ENCODE measurements at places on chromosomes 4 and X. TPM values are rescaled to one million over a fixed set of nuclear protein-coding genes. Genes with fewer than 3 reads are reported as not detected.

TLR2 gene
- polyA plus RNA-seq: 2.3 TPM

HTR2C gene
- not detected for polyA plus RNA-seq

PPP1R2C gene
- polyA plus RNA-seq: not detected

CCDC160 gene
- 0.62 TPM for polyA plus RNA-seq

RAP1GDS1 gene
- 11.4 TPM for polyA plus RNA-seq

AGTR2 gene
- polyA plus RNA-seq: not detected

CDKL2 gene
- 0.25 TPM for polyA plus RNA-seq

CTAG1A gene
- polyA plus RNA-seq: not detected

IL9R gene
- polyA plus RNA-seq: 0.25 TPM

COX7B2 gene
- not detected for polyA plus RNA-seq

DCHS2 gene
- 0.30 TPM for polyA plus RNA-seq

HSFX1 gene
- polyA plus RNA-seq: not detected

ANXA3 gene
- 184 TPM for polyA plus RNA-seq

NEIL3 gene
- polyA plus RNA-seq: 1.1 TPM

VEGFD gene
- 1.1 TPM for polyA plus RNA-seq

NXF2B gene
- not detected for polyA plus RNA-seq

CNKSR2 gene
- 1.1 TPM for polyA plus RNA-seq

BANK1 gene
- 0.44 TPM for polyA plus RNA-seq

PDGFRA gene
- polyA plus RNA-seq: 8.2 TPM

FLNA gene
- polyA plus RNA-seq: 171 TPM

FAM13A gene
- 13.3 TPM for polyA plus RNA-seq

KIF4A gene
- polyA plus RNA-seq: 1.8 TPM

GABRQ gene
- not detected for polyA plus RNA-seq

MSMO1 gene
- 36.3 TPM for polyA plus RNA-seq

WNK3 gene
- polyA plus RNA-seq: 0.62 TPM

CACNA1F gene
- polyA plus RNA-seq: 0.15 TPM

TKTL2 gene
- not detected for polyA plus RNA-seq

SUPT20HL2 gene
- not detected for polyA plus RNA-seq

SOD3 gene
- 23.7 TPM for polyA plus RNA-seq

MGAT4D gene
- polyA plus RNA-seq: not detected

FGF13 gene
- 3.4 TPM for polyA plus RNA-seq

DYNLT3 gene
- polyA plus RNA-seq: 41.2 TPM

CFI gene
- 2.5 TPM for polyA plus RNA-seq

ATOH1 gene
- not detected for polyA plus RNA-seq

TMEM131L gene
- polyA plus RNA-seq: 4.4 TPM

TLR10 gene
- polyA plus RNA-seq: 0.60 TPM

MAGEE2 gene
- 0.10 TPM for polyA plus RNA-seq
